Inflammatory macrophage treated with lipopolysaccharide for 4 hours (primary cell): ENCODE measurements at places on chromosomes 7 and 10.

- DNase-seq: peak; percentile 56
Measured at GRCh38 chr10:43671659-43672531, 23.2 kb upstream of the ZNF32 start.

- DNase-seq: no peak
Measured at GRCh38 chr7:11875635-11876034, 43.6 kb upstream of the THSD7A start.

DNA sequence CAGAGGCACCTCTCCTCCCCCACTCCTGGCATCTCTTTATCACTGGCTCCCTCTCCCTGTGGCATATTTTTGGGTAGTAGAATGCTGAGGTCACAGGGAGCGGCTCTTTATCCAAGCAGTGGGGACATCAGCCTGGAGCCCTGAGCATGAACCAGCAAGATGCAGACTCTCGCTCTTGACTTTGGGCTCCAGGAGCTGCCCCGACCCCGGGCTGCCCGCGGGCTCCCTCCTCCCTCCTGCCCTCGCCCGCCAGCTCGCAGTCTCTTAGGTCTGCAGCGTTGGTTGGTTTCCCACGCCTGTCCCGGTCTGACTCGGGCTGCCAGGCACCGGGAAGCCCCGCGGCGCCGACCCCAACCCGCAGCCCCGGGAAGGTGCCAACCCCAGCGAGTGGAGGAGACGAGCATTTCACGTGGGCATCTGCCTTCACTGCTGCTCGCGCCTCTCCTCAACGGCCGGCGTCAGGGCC, 1.3 kb downstream of the INSYN2A start:
- no peak for DNase-seq

DNA sequence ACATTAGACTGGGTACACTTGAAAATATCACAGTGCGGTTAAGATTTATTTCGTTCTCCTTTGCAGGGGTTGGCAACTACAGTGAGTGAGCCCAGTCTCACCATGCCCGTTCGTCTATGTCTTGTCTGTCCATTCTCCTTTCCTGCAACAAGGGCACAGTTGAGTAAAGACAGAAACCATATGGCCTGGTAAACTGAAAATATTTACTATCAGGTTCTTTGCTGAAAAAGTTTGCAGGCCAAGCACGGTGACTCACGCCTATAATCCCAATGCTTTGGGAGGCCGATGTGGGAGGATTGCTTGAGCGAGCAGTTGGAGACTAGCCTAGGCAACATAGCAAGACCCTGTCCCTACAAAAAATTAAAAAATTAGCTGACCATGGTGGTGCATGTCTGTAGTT, 11.4 kb upstream of the KCTD7 start:
- DNase-seq: no peak

GRCh38 chr7:94890216-94890615, 17.2 kb upstream of the PPP1R9A start:
- no peak for DNase-seq

DNA sequence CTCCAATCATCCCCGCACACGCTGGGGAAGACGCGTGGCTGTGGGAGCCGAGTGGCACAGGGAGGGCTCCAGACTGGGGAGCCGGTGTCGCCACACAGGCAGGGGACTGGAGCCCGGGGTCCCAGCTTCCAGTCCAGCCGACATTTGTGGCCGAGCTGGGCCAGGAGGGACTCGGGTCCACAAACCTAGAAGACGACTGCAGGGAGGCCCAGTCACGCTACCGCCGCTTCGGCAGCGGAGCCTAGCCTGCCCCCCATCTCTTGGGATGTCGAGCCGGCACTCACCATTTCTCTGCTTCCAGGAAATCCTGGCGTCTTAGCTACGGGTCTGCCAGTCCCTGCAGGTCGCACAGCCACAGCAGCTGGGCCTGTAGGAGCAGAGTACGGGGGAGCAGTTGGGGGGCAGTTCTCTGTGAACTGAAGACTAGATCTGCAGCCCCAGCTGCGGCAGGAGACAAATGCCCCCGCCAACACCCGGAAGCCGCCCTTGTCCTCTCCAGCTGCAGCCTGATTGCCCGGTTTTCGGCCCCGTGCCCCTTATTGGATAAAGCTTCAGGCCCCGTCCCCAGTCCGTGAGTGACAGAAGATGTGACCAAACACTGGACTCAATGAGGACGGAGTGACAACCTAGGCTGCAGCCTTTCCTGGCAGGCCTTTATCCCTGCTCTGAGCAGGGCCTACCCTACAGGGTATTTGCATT, 270.7 kb downstream of the ZNF33B start:
- peak; percentile 34 for DNase-seq

- no peak for DNase-seq
Measured at GRCh38 chr10:55330486-55330885, 529.5 kb upstream of the PCDH15 start.

DNA sequence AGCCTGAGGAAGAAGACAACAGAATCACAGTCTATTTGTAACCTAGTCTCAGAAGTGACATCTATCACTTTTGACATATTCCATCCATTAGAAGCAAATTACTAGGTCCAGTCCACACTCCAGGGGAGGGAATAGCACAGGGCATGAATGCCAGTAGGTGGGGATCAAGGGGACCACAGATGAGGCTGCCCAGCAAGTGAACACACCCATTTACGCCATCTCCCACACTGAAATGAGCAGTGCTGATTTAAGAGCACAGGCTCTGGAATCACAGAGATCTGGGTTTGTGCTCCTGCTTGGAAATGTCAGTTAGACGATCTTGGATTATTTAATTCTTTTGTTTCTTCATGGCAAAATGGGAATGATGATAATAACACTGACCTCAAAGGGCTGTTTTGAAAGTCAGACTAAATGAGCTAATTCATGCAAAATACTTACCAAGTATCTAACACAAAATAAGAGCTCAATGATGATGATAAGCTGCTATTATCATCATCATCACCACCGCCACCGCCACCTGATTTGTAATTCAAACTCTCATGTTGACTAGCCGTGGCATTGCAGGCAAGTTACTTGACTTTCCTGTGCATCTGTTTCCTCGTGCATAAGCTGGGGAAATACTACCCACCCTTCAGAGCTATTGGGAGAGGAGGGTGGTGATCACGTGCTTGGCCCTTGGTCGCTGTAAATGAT, 138.9 kb upstream of the KLF14 start:
- no peak for DNase-seq

DNA sequence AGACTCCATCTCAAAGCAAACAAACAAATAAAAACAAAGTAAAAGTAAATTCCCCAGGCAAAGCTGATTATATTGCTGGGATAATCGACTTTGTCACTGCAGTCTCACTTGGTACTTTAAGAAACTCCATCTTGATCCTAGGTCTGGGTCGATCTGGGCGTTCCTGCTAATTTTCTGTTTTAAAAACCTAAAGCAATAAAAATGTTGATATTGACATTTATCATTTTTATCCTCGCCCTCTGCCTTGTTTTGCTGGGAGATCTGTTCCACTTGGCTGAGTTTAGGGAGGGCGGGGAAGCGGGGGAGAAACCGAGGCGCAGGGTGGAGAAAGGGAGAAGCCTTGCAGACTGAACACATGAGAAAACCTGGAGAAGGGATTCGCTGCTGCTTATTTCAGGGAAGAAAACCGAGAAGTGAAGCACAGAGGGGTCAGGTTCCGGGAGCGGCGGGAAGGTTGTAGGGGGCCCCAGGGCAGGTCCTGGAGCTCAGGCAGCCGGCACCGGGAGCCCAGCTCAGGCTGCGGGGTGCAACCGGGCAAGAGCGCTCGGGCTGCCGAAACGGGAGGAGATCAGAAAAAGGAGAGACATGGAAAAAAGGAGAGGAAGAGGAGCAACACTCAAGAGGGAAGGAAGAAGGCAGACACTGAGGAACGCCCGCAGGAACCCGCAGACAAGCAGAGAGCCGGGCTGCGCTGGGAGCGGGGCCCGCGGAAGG, 27.3 kb upstream of the KMT2C start:
- DNase-seq: no peak

DNA sequence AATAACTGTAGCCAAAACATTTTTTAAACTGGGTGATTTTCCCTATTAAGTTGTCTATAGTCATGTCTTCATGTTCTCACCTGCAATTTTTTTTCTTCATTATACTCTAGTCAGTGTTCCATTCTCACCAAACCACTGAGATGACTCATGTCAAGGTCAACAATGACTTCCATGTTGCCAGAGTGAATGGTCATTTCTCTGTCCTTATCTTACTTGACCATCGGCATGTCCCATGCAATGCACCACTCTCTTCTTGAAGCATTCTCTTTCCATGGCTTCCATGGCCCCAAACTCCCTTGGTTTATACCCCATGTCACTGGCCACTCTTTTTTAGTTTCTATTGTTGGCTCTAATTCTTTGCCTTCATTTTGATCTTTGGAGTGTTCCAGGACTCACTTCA, 173.9 kb downstream of the PPP1R17 start:
- no peak for DNase-seq

DNA sequence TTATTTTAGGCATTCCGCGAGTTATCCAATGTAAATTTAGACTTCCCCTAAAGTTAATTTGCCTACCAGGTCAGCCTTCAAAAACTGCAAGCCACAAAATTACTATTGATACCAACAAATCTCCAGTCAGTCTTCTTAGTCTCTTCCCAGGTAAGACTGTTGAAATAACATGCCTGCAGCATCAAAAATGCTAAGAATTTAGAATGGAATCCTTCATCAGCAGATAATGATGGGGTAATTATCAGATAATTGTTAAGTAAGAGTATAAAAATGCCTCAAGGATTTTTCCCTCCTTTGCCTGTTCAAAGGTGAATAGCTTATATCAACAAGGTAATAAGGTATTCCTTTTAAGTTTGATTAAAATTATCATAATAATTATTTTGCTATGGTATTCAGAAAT, 228.5 kb downstream of the BBS9 start:
- DNase-seq: no peak

- no peak for DNase-seq
Measured at GRCh38 chr7:56174875-56175760, 58.9 kb upstream of the NUPR2 start.

GRCh38 chr7:100093498-100093897, 4.7 kb downstream of the COPS6 start:
- DNase-seq: no peak

DNA sequence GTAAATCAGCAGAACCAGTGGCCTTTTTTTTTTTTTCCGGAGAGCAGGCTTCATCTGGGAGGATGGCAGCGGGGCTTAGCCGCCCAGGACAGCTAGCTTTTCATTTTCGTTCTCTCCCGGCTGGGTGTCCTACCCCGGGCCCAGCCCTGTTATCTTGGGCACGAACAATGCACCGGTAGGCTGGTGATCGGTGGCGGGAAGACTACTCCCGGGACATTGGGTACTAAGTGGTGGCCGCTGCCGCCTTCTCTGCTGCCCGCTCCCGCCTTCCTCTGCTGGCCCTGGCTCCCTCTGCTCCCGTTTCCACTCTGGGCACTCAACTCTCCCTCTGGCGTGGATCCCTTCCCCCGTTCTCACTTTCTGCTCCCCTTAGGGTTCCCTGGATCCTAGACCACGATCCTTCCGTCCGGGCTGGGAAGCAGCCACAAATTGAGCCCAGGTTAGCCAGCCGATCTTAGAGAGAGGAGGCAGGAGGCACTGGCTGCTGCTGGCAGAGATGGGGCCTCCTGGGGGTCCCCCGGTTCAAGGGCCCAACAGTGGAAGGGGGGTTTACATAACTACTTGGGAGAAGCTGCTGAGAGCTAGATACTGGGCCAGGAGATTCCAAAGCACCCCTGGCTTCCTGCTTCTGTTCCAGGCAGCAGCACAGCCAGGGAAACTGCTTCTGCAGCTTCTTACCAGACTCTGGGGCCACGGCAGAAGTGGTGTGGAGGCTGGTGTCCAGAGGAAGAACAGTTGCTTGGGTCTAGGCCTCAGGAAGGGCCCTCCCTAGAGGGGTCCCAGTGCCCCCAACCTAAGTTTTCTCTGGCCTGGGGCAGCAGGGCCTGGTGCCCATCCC, 1.8 kb downstream of the TLX1 start:
- DNase-seq: no peak

- DNase-seq: no peak
Measured at GRCh38 chr10:5719546-5719945, 34.9 kb downstream of the TASOR2 start.

DNA sequence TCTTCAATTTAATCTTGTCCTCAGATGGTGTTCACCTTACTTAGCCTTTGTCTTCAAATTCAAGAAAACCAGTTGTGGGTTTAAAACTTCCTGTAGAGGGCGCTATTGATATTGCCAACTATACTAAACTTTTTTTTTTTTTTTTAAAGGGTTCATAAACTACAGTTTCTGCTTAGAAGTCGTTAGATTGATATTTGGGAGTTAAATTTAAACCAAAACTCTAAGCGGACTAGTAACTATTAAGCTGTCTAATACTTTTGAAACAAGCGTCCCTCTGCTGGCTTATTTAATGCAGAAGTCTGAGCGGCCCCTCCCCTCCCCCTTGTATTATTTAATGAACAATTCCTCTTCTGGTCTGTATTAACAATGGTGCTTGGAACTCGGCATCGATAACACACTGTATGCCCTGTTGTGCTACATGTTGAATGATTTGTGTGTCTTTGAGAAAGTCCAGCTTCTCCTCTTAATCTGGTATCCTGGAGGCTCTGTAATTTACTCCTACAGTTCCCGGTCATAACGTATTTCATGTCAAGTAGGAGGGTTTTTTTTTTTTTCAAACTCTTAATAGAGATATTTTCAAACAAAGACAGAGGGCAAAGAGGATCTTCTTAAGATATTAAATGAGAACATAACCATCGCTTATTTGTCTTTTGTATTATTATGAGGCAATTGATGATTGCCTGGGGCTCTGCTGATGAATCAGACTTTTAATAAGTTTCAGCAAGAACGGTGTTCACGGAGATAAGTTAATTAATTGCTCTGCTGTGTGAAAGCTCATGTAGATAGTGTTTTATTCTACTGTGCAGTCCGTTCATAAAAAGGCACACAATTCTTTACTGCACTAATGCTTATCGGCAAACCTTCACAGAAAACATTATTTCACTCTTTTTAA, 22.6 kb upstream of the CREB5 start:
- peak; percentile 76 for DNase-seq

GRCh38 chr7:33458581-33458980, 329.2 kb downstream of the BBS9 start:
- DNase-seq: no peak

- peak; percentile 48 for DNase-seq
Measured at GRCh38 chr10:120735773-120736371, 115.3 kb upstream of the WDR11 start.

DNA sequence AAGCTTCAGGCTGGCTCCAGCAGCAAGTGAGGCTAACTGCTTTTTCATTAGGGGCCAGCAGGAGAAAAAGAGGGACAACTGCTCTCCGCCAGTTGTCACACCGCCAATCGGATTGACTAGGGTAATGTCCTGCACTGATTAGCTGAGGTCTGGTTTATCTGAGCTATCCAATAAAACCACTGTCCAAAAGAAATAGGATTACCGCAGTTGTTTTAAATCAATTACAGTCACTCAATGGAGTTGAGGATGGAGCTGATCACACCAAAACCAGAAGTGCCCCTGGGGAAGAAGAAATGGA, 351.4 kb upstream of the NPVF start:
- DNase-seq: no peak

- no peak for DNase-seq
Measured at GRCh38 chr7:22470981-22471380, 29.0 kb downstream of the STEAP1B start.

GRCh38 chr7:1810521-1810920, 140.4 kb downstream of the ELFN1 start:
- no peak for DNase-seq

- DNase-seq: no peak
Measured at GRCh38 chr10:123621916-123622315, 44.2 kb upstream of the GPR26 start.
